Lower lobe of right lung (tissue), 2 donors: ENCODE measurements at places on chromosomes 13 and 19. TPM values are rescaled to one million over a fixed set of nuclear protein-coding genes. Genes with fewer than 3 reads are reported as not detected.

DNA sequence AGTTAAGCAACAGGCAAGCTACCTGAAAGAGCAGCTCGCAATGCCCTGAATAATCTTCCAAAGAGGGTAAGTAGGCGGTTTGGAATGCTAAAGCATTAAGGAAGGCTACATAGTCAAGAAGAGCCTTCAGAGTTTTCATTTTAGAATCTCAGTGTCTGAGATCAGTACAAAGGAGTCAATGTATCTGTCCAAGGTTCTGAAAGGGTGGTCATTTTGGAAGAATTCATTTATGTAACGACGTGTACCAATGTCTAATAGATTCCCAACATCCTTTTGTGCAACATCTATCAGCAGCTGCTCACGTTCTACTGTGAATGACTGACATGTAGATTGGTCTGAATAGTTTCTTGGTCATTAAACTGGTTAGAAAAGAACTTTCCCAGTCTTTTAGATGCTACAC lies 15.2 kb downstream of the ZNF665 start:
- no peak for DNase-seq

GRCh38 chr13:42075517-42075916 lies 27.1 kb downstream of the DGKH start:
- no peak for DNase-seq

GRCh38 chr19:3270902-3271301 lies 46.4 kb downstream of the CELF5 start:
- DNase-seq = no peak

- no peak for DNase-seq
Observed at GRCh38 chr13:24692561-24692960, 12.4 kb downstream of the ATP12A start.

DNA sequence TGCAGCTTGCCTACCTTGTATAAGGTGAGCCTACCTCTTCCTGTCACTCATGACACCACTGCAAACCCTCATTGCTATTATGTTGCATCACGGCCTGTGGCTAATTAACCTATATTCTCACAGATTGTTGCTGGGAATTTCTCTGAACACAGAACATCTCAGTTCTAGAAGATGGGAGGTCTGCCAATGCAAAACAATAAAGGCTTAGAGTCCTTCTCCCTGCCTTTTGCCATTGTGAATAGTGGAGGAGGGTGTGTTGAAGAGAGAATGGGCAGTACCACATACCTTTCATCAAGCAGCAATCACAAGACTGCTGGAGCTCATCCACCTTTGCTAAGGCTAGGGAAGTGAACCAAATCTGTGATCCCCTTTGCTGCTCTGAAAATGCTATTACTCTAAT lies 34.4 kb downstream of the WDFY2 start:
- no peak for DNase-seq

DNA sequence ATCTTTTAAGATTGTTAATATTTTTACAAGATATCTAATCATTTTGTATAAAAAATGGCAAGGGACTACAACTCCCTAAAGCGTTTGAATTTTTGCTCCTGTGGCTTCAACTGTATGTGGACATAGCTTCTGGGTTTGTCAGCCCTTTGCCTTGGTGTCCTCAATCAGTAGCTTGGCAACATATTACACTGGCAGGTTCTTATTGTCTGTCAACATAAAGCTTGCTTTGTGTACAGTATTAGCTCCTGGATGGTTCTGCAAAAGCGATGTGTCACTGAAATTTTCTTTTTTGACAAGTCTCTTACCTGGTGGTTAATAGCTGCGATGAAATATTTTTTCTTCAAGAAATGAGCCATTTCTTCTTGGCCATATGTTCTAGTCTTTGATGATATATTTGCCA lies 190.0 kb downstream of the HS6ST3 start:
- DNase-seq = no peak

DNA sequence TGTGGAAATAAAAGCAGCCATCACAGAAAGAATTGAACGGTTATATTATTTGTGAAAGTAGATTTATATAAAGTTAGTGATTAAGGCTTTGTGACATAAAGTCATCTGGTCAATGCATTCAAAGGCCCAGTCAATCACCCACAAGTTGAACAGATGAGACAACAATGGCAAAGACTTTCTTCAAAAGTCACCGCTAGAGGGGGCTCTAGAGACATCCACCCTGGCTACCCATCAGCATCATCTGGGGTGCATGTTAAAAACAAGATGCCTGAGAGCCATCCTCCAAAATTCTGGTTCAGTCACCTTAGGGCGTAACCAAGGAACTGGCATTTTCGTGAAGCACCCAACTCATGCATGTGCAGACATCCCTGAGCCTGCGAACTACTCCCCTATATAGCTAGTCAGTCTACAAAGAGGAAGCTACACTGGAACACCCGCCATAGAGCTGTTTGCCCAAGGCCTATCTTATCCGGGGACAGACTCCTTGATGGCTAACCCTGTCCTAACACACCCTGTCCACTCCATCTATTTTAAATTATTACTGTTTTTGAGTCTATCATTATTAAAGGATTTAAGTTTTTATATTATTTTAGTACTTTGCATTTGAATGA lies 970.5 kb downstream of the UQCRFS1 start:
- no peak for DNase-seq

GRCh38 chr13:40273253-40274025 lies 393.0 kb downstream of the FOXO1 start:
- no peak for DNase-seq

GRCh38 chr13:71290963-71291841 lies 575.8 kb downstream of the DACH1 start:
- no peak for DNase-seq

DNA sequence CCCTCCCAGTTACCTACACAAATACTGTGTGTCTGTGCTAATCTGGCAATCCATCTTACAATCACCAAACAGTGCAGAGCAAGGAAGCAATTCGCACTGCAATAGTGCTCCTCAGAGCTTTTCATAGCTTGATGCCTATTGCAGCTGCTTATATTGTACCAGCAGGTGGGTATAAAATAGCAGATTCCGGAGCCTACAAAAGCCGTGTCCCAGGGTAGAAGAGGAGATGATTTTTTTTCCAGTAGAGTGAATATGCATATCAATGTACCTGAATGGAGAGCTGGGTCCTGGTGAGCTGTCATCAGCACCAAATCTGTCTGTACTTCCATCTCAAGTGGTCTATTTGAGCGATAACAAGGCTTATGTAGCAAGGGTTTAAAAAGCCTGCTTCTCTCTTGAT lies 668.4 kb downstream of the DIAPH3 start:
- no peak for DNase-seq

GRCh38 chr19:35712567-35713505 lies 5.0 kb upstream of the KMT2B start:
- no peak for DNase-seq

GRCh38 chr19:13165162-13165997 lies 15.2 kb downstream of the IER2 start:
- no peak for DNase-seq

GRCh38 chr19:55172741-55173140 lies 6.3 kb upstream of the DNAAF3 start:
- no peak for DNase-seq

DNA sequence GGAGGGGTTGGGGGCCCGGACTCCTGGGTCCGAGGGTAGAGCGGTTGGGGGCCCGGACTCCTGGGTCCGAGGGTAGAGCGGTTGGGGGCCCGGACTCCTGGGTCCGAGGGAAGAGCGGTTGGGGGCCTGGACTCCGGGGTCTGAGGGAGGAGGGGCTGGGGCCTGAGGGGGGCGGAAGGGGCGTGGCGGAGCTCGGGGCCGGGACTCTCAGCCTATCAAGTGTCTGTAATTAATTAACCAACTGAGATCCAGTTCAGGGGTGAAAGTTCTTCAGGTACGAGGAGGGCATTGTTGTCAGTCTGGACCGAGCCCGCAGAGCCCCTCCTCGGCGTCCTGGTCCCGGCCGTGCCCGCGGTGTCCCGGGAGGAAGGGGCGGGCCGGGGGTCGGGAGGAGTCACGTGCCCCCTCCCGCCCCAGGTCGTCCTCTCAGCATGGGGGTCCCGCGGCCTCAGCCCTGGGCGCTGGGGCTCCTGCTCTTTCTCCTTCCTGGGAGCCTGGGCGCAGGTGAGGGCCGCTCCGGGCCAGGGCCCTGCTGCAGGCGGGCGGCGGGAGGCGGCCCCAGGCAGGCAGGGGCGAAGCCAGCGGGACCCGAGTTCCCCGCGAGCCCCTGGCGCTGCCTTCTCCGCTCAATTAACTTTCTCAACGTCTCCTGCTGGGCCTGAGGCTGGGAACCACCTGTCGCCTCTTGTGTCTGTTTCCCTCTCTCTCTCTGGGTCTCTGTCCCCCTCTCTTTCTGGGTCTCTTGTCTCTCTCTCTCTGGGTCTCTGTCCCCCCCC lies 697 bp downstream of the FCGRT start:
- DNase-seq = peak; percentile 77

GRCh38 chr19:48878196-48879024 lies 6.2 kb downstream of the PPP1R15A start:
- DNase-seq = peak; percentile 66

DNA sequence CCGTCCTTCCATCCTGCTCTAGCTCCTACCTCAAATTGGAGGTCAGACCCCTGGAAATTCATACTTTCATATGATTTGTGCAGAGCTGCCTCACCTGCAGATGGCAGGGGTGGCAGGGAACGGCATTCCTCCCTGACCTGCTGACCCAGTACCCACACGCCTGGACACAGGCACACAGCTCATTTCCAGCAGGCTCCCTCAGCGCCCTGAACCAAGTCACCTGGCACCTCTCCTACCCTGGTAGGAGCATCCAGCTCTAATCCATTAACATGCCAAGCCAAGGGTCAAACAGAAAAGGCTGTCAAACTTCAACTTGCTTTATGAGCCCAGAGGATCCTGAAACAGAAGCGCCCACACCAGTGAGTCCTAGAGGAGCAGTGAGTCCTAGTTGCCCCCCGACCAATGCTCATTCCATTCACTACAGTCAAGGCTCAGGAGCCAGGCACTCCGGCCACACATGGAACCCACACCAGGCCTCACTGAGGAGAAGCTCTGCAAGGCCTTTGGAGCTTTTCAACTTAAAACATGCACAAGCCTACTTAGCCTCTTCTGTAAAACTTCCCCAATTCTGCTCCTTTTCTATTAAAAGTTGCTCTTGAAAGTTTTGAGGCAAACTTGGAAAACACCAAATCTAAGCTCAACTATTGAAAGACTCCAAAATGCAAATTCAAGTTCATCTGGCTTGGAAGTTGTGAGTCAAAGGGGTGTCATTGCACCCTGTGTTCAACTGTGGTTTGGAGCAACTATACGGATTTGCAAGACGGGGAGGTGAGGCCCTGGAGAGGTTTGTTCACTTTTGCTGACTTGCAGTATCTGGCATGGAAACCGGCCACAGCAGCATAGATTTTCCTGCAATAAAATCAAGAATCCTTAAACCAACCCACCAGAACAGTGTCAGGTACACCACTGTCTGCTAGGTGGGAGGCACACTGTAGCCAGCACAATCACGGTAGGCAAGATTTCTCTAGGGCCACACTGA lies 96.7 kb downstream of the CRYL1 start:
- DNase-seq = no peak

GRCh38 chr19:39917561-39918182 lies 16.8 kb downstream of the FCGBP start:
- DNase-seq = no peak

Gene KLK3
- not detected for total RNA-seq

Gene ZNF560
- 0.83 TPM for total RNA-seq

Gene CDX2
- not detected for total RNA-seq

Gene CLC
- total RNA-seq = not detected

Gene CEACAM1
- 13.8 TPM for total RNA-seq

Gene LRRC63
- 1.7 TPM for total RNA-seq

Gene ZNF8
- 5.4 TPM for total RNA-seq

Gene SMIM44
- total RNA-seq = not detected
